ENCODE measurements at places on chromosomes 12 and 14.

GRCh38 chr14:59406454-59407245 lies 58.5 kb downstream of the GPR135 start:
- no peak for DNase-seq

- DNase-seq = no peak
Measured at GRCh38 chr14:23557521-23557920, 1.4 kb downstream of the THTPA start.

DNA sequence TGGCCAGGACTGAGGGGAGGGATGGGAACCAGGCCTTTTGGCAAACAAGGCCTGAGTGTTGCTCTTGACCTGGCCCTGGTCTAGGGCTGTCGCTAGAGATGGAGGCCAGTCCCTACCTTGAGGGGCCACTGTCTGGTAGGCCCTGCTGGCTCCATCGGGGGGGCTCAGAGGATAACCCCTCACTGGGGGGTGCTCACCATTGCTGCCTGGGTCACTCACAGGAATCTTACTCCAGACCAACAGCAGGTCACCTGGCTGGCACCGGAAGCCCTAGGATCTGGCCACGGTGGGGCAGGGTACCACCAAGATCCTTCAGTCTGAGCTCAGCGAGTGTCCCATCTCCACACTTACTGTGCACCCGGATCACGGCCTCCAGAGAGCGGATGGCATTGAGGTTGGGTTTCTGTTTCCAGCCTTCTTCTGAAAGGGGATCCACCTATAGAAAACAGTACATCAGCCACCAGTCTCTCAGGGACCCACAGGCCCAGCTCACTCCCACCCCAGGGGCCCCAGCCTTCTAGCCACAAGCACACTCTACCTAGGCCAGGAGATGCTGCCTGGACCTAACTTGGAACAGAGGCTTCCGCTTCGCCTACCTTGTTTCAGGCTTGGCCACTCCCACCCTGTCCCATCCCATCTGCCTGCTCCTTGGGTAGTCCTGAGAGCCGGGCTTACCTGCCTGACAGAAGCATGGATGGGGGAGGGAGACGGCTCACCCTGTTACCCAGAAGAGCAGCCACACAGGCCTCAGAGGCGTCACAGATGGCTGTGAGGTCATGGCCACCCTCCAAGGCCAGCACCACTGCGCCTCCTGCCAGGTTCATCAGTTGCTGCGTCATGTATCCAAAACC lies 12.2 kb downstream of the SLC48A1 start:
- DNase-seq = no peak

GRCh38 chr14:28782301-28782700 lies 15.7 kb downstream of the FOXG1 start:
- no peak for DNase-seq

DNA sequence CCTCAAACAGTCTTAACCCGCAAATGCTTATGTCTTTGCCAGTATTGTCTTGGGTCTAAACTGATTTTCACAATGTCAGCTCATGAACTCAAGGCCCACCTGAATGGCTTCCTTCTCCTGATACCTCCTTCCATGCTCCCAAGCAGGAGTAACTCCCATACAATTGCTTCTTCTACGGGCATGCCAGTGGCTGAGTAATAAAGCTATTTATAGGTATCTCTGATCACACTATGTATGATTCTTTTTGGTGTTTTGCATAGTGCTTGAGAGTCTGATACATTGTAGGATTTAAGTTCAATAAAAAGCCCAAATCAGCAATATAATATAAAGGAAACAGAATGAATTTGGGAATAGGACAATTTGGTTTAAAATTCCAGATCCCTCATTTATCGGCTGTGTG lies 235.0 kb upstream of the DCN start:
- DNase-seq = no peak

DNA sequence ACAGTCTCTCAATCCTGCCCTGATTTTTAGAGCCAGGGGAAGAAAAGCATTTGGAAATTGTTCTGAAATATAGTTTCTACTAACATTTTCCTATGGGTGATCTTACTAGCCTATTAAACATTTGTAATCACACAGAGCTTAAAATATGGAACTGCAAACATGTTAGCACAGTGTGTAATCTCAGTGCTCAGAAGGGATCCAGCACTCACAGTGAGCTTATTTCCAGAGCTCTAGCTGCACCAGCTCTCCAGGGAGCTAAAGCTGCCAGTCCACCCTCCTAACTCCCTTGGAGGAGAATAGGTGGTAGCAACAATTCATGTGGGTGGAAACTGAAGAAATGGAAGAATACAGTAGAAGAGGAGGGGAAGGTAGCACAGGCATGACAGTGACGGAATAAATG lies 64.9 kb upstream of the SYT1 start:
- no peak for DNase-seq

DNA sequence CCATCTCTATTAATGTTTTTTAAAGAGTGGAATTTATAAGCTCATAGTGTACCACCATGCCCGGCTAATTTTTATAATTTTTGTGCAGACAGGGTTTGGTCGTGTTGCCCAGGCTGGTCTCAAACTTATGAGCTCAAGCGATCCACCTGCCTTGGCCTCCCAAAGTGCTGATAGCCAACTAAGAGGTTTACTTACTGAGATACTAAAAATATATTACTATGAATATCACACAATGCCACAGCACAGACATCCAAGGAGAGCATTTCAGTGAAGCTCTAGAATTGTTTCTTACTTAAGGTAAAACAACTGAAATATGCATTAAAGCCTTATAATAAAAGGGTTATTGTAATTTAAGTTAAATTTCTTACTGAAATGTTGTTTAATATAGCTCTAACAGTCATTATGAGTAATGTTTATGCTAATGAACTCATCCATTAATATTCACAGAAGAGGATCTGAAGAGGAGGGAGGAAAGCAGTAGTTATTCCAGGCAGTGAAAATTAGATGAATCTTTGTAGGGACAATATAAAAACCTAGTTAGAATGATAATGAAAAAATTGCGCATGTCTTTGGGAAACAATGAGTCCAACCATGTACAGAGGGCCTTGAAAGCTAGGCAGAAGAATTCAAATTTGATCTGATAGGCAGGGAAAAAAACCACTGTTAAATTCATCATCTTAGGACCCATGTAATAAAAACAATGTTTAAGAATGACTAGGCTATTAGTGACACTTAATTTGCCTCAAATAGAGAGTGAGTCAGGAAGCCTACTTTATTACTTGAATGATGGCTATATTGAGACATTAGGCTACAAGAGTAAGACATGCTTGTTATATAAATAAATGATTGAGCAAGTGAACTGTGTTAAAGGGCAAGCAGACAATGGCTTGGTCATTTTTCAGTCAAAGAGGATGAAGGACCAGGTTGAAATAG lies 99.2 kb downstream of the SLC41A2 start:
- no peak for DNase-seq

DNA sequence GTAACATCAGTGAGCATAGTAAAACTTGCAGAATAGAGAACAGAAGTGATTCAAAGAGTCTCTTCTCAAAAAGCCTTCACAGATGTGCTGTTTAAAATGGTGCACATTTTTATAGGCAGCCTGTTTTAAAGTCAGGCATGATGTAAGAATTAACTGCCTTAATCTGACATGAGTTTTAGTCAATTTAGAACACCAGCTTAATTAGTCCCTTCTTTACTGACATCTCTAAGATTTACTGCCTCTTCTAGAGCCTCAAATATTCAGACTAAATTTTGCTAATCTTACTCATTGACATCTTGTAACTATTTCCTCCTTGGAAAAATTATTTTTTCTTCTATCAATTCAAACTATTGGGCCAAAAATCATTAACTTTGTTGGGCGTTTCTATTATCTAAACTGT lies 782.5 kb downstream of the C12orf50 start:
- DNase-seq = no peak

DNA sequence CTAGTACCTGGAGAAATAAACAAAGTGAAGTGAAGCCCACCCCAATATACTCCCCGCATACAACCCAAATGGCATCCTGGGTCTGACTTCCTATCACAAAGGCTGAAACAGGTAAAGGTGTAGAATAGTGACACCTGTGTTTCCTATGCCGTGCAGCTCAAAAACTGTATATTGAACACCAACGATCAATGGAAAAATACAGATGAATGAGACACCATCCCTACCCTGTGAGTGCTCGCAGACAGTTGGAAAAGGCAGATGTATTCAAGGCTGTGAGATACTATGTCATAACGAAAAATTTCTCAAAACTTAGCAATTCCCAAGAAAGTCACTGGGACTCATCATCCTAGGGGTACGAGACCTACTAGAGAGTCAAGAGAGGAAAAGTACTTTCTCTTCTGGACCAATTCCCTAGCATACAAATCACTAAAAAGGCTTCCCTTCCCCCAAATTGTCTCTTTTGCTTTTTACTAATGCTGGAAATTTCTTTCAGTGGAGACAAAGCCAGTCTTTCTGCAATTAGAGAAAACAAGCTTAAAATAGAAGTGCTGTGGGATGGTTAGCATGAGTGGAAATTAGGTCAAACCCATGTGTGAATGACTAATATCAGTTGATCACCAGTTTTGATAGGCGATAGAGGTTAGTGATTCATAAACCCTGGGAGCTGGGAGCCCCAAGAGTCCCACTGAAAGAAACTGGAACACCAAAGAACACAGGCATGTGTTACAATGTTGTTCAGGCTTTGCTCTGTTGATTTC lies 249.7 kb downstream of the SPTSSA start:
- no peak for DNase-seq

DNA sequence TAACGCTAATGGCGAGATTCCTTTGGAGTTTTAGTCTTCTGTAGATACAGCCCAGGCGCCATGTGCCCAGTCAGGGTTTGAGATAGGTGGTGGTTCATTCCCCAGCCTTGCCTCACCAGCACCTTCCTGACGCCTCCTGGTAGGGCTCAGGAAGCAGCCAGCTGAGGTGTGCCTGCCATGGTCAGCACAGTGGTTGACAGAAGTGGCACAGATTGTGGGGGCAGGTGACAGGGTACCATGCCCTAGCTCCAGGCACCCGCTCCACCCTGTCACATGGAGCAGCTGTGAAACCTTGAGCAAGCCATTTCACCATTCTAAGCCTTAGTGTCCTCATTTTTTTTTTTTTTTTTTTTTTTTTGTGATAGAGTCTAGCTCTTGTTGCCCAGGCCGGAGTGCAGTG lies 45.6 kb downstream of the EVL start:
- DNase-seq = no peak

GRCh38 chr12:129928643-129929042 lies 24.8 kb upstream of the TMEM132D start:
- DNase-seq = no peak

DNA sequence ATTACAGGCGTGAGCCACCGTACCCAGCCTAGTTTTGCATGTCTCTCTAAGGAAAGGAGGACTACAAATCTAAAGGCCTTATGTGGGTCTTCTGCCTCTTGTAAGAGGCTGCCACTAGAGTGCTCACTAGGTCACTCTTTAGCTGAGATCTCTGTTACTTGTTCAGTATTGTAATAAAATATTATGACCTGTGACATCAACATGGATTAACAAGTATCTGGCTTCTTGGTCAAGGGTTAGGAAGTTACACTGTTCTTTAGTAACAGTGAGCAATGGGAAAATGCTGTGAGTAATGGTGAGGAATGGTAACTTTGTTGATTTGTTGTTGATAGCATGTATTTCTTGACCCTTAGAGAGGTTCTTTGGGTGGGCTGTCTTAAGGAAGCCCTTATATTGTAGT lies 50.5 kb downstream of the ERC1 start:
- DNase-seq = no peak

GRCh38 chr12:52182898-52183543 lies 8.8 kb downstream of the KRT80 start:
- no peak for DNase-seq

DNA sequence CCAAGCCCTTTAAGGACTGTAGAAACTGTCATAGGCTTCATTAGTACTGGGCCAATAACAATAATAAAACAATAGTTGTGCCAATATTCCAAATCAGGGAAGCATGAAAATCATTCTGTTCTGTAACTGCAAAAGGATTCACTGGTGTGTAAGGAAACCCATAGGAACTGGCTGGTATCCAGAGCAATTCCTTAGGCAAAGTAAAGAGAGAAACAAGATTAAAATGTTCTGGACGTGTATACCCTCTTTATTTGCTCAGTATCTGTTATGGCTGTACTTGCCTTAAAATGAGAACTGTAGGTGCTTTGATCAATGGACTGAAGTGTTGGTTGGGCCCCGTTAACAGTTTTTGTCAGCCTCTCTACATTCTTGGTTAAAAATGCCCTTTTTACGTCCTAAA lies 72.4 kb upstream of the STAC3 start:
- no peak for DNase-seq

- DNase-seq = no peak
Measured at GRCh38 chr12:66199831-66200509, 11.0 kb downstream of the IRAK3 start.

GRCh38 chr12:7582796-7583195 lies 79.2 kb upstream of the CD163 start:
- DNase-seq = no peak

- no peak for DNase-seq
Measured at GRCh38 chr12:65532162-65532561, 253.7 kb downstream of the MSRB3 start.

DNA sequence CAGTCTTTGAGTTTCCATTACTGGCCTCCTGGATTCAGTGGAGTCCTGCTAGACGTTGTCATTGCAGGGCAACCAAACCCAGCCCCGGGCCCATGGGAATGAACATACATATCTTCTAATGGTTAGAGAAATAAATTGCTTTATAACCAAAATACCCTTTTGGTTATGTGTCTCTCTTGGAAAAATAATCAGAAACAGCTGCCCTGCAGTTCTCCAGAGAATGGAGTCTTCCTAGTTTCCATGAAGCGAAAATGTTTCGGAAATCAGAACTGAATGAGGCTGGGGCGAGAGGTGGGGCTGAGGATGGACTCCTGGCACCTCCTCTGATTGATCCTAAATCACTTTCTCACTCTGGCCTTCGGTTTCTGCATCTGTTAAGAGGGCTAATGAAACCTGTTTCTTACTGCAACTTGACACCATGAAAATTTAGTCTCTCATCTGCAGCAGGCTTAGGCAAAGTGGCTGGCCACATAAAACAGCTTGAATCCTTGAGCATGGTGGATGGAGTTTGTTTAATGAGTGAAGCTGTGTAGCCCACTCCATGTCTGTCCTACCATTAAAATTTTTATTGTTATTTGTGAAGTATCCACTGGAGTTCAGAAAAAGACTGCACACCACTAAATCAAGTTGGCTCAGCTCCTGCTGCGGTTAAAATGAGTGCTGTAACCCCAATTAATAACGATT lies 198.9 kb downstream of the CACNA1C start:
- no peak for DNase-seq

- DNase-seq = no peak
Measured at GRCh38 chr14:23101986-23102625, 2.7 kb downstream of the CIROP start.

DNA sequence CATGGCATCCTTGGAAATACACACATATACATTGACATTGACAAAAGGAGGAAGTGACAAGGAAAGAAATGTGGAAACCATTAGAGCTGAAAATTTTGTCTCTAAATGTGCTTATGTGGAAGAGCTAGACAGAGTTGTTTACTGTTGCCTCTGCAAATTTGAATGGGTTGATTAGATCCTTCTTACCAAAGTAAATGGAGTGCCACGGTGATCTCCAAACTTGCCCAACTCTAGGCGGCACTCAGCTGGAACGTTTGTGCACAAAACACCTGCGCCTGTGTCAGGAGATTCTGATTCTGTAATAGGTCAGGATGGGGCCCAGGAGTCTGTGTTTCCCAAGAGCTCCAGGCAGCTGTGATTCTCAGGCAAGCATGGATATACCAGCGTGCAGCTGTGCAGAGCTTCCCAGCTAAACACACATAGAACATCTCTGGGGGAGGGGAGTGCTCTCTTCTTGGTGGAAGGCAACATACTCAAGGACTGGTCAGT lies 77.8 kb upstream of the BDKRB2 start:
- no peak for DNase-seq
